Right lobe of liver (tissue), 6 donors: ENCODE measurements at places on chromosomes 5 and 9.

- DNase-seq = no peak
These were observed 2.9 kb upstream of the ICE1 start for GRCh38 chr5:5419291-5420210.

DNA sequence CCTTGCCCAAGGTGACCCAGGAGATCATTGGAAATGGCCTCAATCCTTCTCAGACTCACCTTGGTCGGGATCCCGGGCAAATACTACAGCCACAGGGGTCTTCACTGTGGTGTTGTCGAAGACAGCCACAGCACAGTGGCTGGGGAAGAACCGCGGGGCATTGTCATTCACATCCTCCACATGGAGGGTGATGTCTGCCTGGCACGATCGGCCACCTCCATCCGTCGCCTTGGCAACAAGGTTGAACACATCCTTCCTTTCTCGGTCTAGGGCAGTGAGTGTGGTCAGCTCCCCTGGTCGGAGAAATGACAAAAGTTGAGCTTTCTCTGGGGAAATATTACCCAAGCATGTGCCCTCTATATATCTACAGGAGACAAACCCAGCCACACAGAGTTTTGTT, 56.8 kb downstream of the FAT2 start:
- DNase-seq = no peak

- DNase-seq = no peak
These were observed 3.9 kb upstream of the TAL2 start for GRCh38 chr9:105658351-105658750.

- DNase-seq = no peak
These were observed 2.4 kb downstream of the FCN1 start for GRCh38 chr9:134915046-134915985.

DNA sequence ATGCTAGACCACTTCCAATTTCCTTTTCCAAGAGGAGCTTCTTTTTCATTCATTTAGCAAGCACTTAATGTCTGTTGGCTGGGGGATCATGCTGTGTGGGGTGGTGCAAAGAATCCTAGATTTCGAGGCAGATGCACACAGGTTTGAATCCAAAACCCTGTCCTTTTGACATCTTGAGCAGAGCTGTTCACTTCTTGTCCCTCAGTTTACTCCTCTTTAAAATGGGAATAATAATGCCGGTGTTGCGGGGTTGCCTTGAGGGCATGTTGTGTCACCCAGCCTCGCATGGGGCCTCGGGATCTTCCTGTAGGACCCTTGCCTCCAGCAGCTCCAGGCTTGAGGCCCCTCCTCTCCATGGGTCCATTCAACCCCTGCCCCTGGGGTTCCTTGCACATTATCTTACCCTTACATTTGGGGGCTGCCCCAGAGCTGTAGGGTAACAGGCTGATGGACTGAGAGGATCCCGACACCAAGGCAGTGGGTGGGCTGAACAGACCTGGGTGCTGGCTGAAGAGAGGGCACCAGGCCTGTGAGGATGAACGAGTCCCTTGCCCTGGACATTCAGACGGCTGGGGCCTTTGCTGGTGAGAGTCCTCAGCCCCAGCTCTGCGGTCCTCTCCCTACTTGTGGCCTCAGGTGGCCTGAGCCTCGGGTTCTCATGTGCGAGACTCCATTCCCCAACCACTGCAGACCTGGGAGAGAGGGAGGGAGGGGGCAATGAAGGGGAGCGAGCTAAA, 145.8 kb downstream of the BARX1 start:
- no peak for DNase-seq

GRCh38 chr5:79284846-79285245, 48.9 kb downstream of the JMY start:
- no peak for DNase-seq

- DNase-seq = no peak
These were observed 4.5 kb downstream of the SLC36A1 start for GRCh38 chr5:151451626-151452520.

DNA sequence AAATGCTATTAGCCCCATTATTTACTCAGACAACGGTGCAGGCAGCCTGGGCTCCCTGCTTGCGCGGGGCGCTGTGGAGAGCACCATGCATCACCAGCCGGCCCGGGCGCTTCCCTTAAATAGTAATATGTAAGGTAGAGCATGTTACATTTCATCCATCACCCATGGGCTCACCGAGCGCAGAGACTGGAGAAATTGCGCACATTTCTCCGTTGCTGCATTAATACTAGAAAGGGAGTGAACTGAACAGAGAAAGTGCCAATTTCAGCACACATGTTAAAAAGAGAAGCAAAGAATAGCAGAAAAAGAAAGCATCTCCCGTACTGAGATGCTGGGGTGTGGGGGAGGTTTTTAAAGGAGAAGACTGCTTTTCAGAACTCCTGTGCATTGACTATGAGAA, 400.3 kb downstream of the ZSWIM6 start:
- DNase-seq = no peak

- DNase-seq = peak; percentile 63
These were observed 128.3 kb downstream of the GPBP1 start for GRCh38 chr5:57302164-57302563.

GRCh38 chr5:34735491-34736426, 79.6 kb downstream of the RAI14 start:
- DNase-seq = no peak

DNA sequence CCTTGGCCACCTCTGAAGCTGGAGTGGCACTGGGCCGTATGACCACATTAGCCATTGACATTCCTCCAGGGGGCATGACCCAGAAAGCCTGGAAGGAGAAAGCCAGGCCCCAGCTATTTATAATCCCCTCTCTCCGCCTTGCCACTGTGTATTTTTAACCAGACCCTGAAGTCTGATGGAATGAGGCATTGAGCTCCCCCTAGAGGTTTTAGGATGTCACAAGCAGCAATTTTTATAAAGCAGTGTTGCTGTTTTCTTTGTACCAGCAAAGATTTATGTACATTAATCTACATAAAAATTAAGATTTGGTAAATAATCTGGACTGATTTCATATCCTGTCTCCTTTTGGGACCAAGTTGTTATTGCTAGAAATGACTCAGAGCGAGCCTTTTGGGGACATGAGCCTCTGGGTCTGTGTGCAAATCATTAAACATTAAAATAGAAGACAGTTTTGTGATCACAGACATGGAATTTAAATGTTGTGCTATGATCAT, 127.1 kb downstream of the TRIO start:
- no peak for DNase-seq

GRCh38 chr5:10518347-10518746, 45.5 kb upstream of the ANKRD33B start:
- no peak for DNase-seq

DNA sequence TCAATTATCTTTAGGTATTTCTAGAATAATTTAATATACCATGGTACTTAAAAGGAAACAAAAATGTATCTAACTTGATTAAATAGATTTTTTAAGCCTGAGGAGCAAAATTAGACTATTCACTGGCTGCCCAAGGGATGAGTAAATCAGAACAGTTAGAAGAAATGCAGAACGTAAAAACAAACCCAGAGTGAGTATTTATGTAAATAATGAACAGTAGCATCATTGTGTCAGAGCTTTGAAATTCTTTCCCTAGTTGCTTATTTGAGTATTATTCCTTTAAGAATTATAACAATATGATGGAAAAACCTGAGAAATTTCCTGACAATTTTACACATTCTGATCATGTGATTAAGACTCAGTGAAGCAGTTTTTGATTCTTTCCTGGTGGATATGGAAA, 200.9 kb downstream of the GDNF start:
- no peak for DNase-seq

DNA sequence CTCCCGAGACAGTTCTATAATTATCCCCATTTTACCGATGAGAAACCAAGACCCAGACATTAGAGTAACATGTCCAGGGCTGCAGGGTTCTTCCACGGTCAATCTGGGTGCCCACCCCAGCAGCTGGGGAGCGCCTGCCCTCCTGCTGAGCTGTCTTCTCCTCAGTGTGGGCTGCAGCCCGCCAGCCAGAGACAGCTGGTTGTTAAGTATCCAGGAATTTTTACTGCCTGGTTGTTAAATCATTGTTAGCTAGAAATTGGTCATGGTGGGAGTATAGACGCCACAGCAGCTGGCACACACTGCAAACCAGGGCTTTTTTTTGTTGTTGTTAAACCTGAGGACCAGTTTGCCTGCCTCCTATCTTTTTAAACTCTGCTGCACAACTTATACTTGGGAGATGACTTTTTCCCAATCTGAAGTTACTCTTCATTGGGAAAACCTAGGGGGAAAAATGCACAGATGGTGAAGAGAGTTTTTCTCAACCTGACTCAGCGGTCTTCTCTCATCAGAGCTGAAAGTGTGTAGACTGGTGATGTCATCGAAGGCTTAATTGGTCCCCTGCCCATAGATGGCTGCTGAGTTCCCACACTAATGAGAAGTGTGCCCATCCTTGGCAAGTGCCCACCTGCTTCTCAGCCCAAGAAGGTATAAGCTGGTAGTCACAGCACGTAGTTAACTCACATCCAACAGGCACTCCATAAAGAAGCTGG, 208.6 kb downstream of the DRD1 start:
- DNase-seq = no peak

DNA sequence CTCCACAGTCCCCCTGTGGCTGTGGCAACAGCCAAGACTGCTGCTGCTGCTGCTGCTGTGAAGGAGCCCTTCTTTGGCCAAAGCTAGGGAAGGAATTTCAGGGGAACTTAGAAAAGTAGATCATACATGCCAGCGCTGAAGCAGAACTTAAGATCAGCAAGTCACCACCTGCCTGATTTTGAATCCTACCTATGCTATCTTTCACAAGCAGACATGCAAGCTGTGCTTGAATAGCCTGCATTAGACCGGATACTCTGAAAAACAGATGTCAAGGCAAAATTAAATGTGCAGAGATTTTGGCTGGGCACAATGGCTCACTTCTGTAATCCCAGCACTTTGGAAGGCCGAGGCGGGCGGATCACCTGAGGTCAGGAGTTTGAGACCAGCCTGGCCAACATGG, 99.3 kb upstream of the ZNF366 start:
- no peak for DNase-seq

GRCh38 chr5:135458921-135459331, 6.8 kb upstream of the TIFAB start:
- no peak for DNase-seq

- no peak for DNase-seq
These were observed 41.3 kb upstream of the ZSWIM6 start for GRCh38 chr5:61290791-61291210.

DNA sequence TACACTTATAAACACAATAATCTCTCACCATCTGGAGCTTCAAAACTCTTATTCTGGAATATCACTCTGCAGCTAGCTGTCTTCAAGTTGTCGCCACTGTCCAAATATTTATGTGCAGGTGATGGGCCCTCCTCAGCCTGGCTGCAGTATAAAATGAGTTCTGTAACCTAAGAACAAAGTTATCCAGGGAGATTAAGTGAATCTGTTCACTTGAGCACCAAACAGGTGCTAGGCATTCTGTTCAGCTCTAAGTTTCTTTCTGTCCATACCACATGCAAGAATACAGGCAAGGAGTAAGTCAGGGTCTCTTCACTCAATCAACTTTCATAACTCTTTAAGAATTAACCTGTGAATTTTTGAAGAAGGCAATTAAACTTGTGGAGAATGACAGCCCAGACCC, 344.1 kb downstream of the PLK2 start:
- DNase-seq = no peak

DNA sequence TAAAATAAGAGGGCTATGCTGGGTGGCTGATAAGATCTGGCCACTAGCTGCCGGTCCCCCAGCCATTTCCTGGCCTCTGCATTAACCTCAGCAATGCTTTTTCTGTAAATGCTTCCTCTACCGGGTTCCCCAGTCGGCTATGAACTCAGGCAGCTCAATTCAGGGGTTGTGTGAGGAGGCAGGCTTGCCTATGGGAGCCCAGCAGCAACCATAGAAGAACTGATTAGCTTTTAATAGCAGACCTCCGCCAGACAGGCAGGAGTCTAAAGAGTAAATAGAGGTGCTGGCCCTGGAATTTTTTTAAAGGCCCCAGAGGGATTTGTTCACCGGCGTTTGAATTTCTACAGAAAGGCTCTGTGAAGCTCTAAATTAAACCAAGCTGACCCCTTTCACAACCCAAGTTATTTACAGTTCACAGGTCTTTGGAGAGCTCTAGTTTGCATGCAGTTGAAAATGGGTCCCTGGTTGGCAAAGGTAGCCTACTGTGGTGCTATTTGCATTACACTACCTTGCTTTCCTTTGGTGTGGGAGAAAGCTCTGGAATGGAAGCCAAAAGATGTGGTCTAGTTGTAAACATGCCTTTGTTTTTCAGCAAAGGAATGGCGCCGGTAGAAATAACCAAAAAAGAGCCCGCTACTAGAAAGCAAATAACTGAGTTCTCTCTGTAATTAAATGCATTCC, 289.7 kb upstream of the SEMA6A start:
- DNase-seq = no peak

DNA sequence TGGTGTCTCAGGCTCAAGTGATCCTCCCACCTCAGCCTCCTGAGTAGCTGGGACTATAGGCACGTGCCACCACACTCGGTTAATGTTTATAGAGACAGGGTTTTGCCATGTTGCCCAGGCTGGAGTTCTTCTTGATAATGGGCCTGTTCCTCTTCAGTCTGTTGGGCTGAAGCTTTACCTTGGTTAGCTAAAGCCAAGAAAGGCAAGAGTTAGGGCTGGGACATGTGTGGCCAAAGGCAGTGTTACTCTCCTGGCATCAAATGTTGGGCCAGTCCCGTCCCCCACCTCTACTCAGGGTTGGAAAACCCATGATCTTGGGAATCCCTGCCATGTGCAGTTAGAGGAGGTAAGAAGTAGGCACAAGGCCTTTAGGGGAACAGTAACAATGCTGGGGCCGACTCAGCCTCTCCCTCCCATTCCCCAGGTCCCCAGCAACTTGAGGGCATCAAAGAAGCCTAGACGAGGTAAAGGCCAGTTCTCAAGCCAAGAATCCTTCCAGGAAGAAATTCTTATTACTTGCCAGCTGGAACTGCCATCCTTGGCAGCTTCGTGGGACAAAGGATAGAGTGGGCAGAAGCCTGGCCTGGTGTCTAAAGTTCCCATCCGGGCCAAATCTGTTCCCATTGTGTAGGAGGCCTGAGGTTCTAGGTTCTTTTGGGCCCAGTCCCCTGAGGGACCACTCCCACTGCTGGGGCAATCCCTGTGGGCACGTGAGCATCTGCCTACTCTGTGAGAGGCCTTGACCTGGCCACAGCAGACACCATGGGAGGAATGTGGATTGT, 4.5 kb downstream of the EGR1 start:
- no peak for DNase-seq

- no peak for DNase-seq
These were observed 977 bp downstream of the MGAT4B start for GRCh38 chr5:179805529-179806249.

GRCh38 chr5:123645024-123645603, 133.1 kb downstream of the CSNK1G3 start:
- no peak for DNase-seq

DNA sequence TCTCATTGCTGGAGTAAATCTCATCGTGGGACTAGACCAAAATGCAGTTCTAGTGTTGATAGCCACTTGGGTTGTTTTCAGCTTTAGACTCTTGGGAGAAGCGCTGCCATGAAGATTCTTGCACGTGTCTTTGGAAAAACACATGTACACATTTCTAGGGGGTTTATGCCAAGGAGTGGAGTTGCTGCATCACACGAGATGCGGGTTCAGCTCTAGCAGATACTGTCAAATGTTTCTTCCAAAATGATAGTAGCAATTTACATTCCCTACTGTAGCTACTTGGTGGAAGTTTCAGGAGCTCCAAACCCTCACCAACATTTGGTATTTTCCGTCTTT, 52.3 kb upstream of the CPLX2 start:
- DNase-seq = no peak
